Activated CD4-positive, alpha-beta memory T cell treated with anti-CD3 and anti-CD28 coated beads for 36 hours (primary cell): ENCODE measurements at places on chromosomes 2 and 18. TPM values are rescaled to one million over a fixed set of nuclear protein-coding genes. Genes with fewer than 3 reads are reported as not detected.

The CCNYL1 gene
- total RNA-seq, result 6.4 TPM

The HOXD3 gene
- not detected for total RNA-seq

The RAB6C gene
- total RNA-seq, result not detected

The LRATD1 gene
- not detected for total RNA-seq

The TCF4 gene
- total RNA-seq, result not detected

The TEKT4 gene
- total RNA-seq, result not detected

The SLC25A12 gene
- total RNA-seq, result 15.1 TPM

The COLEC11 gene
- total RNA-seq, result 0.31 TPM

The PDE1A gene
- not detected for total RNA-seq

The SPATA3 gene
- 0.24 TPM for total RNA-seq

The RBKS gene
- 9.2 TPM for total RNA-seq

The CFAP65 gene
- total RNA-seq, result not detected

The CELF4 gene
- total RNA-seq, result not detected

The MTCL1 gene
- total RNA-seq, result 0.56 TPM

The MTX2 gene
- 28.2 TPM for total RNA-seq

The PLEK gene
- 6.9 TPM for total RNA-seq

The TFCP2L1 gene
- total RNA-seq, result 0.29 TPM

The EFR3B gene
- total RNA-seq, result 1.5 TPM

The ZNF2 gene
- total RNA-seq, result 3.9 TPM

The FBXO41 gene
- 15.6 TPM for total RNA-seq

The APLF gene
- 3.1 TPM for total RNA-seq

The GREB1L gene
- not detected for total RNA-seq

The PTPRN gene
- total RNA-seq, result not detected

The PLGLB2 gene
- 0.29 TPM for total RNA-seq

The INPP4A gene
- total RNA-seq, result 42.0 TPM

The DNMT3A gene
- 52.5 TPM for total RNA-seq

The IKZF2 gene
- 8.1 TPM for total RNA-seq

The SERPINB7 gene
- total RNA-seq, result not detected

The MROH2A gene
- total RNA-seq, result not detected

The KCNG2 gene
- not detected for total RNA-seq

The LRP2 gene
- 0.27 TPM for total RNA-seq

The DPYSL5 gene
- not detected for total RNA-seq

The ALPP gene
- total RNA-seq, result not detected

The ANKRD53 gene
- not detected for total RNA-seq

The KLHL30 gene
- total RNA-seq, result not detected

The DLGAP1 gene
- 1.0 TPM for total RNA-seq

The ZBTB14 gene
- total RNA-seq, result 19.6 TPM

The TFPI gene
- total RNA-seq, result not detected

The C1GALT1C1L gene
- not detected for total RNA-seq

The SERPINB12 gene
- not detected for total RNA-seq

The SOX11 gene
- not detected for total RNA-seq

The UGT1A10 gene
- total RNA-seq, result not detected

The DOK6 gene
- not detected for total RNA-seq

The CFAP210 gene
- total RNA-seq, result not detected

The SCN7A gene
- not detected for total RNA-seq

The CYP26B1 gene
- not detected for total RNA-seq

The CHST9 gene
- total RNA-seq, result not detected

The CGREF1 gene
- total RNA-seq, result 2.7 TPM

The C2orf80 gene
- total RNA-seq, result not detected

The EML6 gene
- 0.46 TPM for total RNA-seq

The CDH20 gene
- not detected for total RNA-seq

The CD207 gene
- total RNA-seq, result not detected

The C2orf72 gene
- total RNA-seq, result 0.34 TPM

The CCDC88A gene
- 13.2 TPM for total RNA-seq

The SULT1C4 gene
- total RNA-seq, result not detected

The RMC1 gene
- 47.6 TPM for total RNA-seq
